ENCODE measurements at places on chromosomes 7 and 10. TPM values are rescaled to one million over a fixed set of nuclear protein-coding genes. Genes with fewer than 3 reads are reported as not detected.

CTNNA3 gene
- total RNA-seq = 5.1 TPM

PDGFA gene
- 95.1 TPM for total RNA-seq

SPDYE6 gene
- total RNA-seq = not detected

CCDC172 gene
- total RNA-seq = not detected

TSPAN12 gene
- total RNA-seq = 13.1 TPM

ADAM12 gene
- under 0.01 TPM for total RNA-seq

DKK1 gene
- 2.3 TPM for total RNA-seq

SRRM3 gene
- total RNA-seq = 3.3 TPM

JCAD gene
- total RNA-seq = 33.6 TPM

VAX1 gene
- not detected for total RNA-seq

MBL2 gene
- total RNA-seq = 0.06 TPM

ZNF511 gene
- 34.8 TPM for total RNA-seq

AS3MT gene
- total RNA-seq = 5.1 TPM

TMEM243 gene
- total RNA-seq = 19.1 TPM

ADCYAP1R1 gene
- 31.1 TPM for total RNA-seq

BMPER gene
- 2.8 TPM for total RNA-seq

TMEM139 gene
- not detected for total RNA-seq

ADCY1 gene
- 1.2 TPM for total RNA-seq

SUFU gene
- total RNA-seq = 9.6 TPM

CDC14C gene
- not detected for total RNA-seq

MYOF gene
- 71.2 TPM for total RNA-seq

STEAP2 gene
- total RNA-seq = 16.1 TPM

CNOT4 gene
- total RNA-seq = 25.9 TPM

SPDYE3 gene
- total RNA-seq = not detected

HHEX gene
- 4.6 TPM for total RNA-seq

AGR3 gene
- total RNA-seq = not detected

SIRT1 gene
- total RNA-seq = 23.7 TPM

MSMB gene
- total RNA-seq = not detected

GAD2 gene
- not detected for total RNA-seq

ECHDC3 gene
- total RNA-seq = 23.3 TPM

AOC1 gene
- total RNA-seq = 0.23 TPM

GCK gene
- 1.2 TPM for total RNA-seq

SEMA4G gene
- total RNA-seq = 1.7 TPM

NUTM2D gene
- 2.5 TPM for total RNA-seq

CTTNBP2 gene
- total RNA-seq = 15.3 TPM

TRPV5 gene
- 0.17 TPM for total RNA-seq

TPST1 gene
- total RNA-seq = 15.2 TPM

CPED1 gene
- 31.1 TPM for total RNA-seq
